ENCODE measurements at places on chromosomes 5 and 9. TPM values are rescaled to one million over a fixed set of nuclear protein-coding genes. Genes with fewer than 3 reads are reported as not detected.

- DNase-seq = no peak
Observed at GRCh38 chr9:14687042-14687719, 6.1 kb downstream of the ZDHHC21 start.

GRCh38 chr5:54516051-54516655, 1.4 kb upstream of the SNX18 start:
- DNase-seq = no peak

GRCh38 chr5:134128648-134128995, 14.1 kb downstream of the TCF7 start:
- DNase-seq = no peak

DNA sequence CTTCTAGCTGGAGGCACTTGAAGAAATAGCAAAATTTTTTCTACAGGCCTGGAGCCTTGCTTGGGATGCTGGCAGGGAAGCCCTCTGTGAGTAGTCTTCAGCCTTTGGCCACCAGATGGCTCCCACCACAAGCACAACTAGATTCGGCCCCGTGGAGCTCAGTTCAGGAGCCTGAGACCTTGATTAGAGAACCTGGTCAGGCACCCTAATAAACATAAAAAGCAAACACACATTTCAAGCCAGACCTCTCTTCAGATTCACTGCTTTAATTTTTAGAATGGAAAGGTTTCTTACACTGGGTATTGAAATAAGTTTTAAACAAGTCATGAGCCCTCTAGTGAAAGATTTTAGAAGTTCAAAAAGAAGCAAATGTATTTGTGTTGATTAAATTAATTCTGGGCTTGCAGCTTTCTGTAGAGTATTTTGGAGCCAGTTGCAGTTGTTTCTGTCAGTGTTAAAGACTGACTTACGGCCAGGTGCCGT, 41.4 kb downstream of the GLRX start:
- peak; percentile 59 for DNase-seq

GRCh38 chr5:158436271-158437065, 577.5 kb upstream of the CLINT1 start:
- no peak for DNase-seq

DNA sequence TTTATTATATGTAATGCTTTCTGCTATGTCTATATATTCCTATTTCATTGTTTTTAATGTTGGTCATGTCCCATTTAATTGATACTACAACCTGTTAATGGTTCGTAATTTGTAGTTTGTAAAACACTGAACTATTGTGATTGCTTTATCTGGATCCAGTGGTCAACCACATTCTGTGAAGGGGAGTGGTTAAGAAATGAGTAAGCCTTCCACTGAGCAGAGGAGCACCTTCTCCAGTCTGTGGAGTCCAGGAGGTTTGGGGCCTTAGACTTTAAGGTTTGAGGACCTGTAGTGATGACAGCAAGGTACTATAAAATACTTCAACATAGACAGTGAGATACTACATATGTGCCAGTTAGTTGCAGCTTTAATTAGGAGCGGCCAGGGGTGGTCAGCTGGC, 67.7 kb upstream of the RAD23B start:
- DNase-seq = no peak

GRCh38 chr5:43802119-43802518, 199.1 kb downstream of the NNT start:
- no peak for DNase-seq

GRCh38 chr5:73783828-73784227, 157.8 kb downstream of the ARHGEF28 start:
- no peak for DNase-seq

GRCh38 chr5:73770172-73771025, 144.4 kb downstream of the ARHGEF28 start:
- DNase-seq = no peak

- no peak for DNase-seq
Observed at GRCh38 chr5:124398460-124398859, 348.0 kb downstream of the ZNF608 start.

DNA sequence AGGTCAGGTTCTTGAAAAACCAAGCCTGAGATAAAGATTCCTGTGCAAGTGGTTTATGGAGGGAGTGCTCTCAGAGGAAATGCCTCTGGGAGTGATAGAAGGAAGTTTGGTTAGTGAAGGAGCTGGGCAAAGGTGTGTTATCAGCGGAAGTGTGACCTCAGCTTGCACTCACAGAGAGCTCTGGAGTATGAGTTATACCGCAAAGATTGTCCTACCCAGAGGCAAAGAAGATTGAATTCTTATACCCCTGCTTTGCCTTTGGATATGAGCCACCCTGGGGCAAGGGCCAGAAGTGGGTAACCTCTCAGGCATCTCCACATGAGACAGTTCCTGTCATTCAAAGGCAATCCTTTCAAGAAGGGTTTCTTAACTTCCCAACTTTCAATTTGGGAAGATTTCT, 145.6 kb downstream of the MUSK start:
- DNase-seq = no peak

- DNase-seq = no peak
Observed at GRCh38 chr5:133245191-133246052, 193.6 kb downstream of the HSPA4 start.

DNA sequence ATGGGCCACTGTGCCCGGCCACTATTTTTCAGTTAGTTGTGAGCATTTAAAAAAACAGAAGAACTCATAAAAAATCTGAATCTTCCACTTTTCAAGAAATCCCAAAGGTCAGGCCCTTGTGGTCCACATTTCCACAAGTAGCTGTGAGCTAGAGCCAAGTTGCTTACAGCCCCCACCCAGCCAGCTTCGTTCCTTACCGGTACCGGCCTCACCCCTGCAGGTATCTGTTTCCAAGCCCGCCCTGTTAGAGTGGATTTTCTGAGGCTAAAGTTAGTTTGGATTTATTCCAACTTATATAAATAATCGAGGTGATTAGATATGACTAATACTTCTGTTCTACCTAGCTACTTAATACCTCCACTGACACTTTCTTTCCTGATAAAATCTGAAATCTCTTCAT, 81.0 kb downstream of the F2RL2 start:
- DNase-seq = no peak

DNA sequence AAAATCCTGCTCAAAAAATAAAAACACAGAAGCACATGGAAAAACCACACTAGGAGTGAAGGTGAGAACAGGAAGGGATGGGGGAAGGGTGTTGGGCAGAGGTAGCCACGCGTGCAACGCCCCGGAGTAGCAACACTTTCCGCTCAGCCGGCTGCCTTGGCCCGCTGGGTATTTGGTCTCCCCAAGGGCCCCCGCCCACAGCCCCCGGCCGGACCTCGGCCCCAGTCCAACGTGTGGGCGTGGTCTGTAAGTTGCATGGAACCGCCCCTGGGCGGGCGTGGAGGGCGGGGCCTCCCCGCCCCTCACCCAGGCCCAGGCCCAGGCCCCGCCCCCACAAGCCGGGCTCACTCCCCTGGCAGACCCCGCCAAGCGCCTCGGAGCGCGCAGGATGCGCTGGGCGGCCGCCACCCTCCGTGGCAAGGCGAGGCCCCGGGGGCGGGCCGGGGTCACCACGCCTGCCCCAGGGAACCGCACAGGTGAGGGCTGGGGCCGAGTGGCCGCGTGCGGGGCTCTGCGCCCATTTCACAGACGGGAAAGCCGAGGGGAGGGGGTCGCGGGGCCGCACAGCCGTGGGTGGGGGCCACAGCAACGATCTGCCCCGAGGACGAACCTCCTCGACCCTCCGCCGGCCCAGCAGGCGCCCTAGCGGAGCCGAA, at the start of gene SUSD3:
Gene SUSD3, plus strand, starts transcription at position 347 of the 656 bp plus-strand sequence. Its CDS starts 42 bp downstream, at position 389.
- no peak for DNase-seq

GRCh38 chr9:138064547-138064946, 187.0 kb downstream of the CACNA1B start:
- DNase-seq = no peak

GRCh38 chr5:125083981-125084380, 337.5 kb upstream of the ZNF608 start:
- DNase-seq = peak; percentile 53

- no peak for DNase-seq
Observed at GRCh38 chr9:70561786-70562395, 147.4 kb upstream of the KLF9 start.

DNA sequence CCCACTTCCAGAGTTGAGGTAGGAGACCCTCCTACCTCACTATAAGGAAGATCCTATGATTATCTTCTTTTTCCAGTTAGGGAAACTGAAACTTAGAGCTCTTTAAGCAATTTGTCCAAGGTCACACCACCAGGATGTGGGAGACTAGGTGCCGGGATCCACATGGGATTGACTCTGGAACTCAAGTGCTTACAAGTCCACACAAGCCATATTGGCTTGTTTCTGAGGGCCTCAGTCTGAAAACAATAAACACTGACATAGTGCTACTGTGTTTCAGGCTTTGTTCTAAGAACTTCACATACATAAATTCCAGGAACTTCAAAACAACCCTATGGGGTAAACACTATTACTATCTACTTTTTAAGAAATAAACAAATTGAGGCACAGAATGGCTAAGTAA, 481.3 kb downstream of the ZSWIM6 start:
- DNase-seq = no peak

- DNase-seq = no peak
Observed at GRCh38 chr5:169354263-169354662, 53.3 kb upstream of the SLIT3 start.

- no peak for DNase-seq
Observed at GRCh38 chr9:121363622-121363961, 6.5 kb downstream of the STOM start.

KLHL9 gene
- 45.7 TPM for total RNA-seq

PFN3 gene
- total RNA-seq = not detected

INPP5E gene
- total RNA-seq = 5.3 TPM

S1PR3 gene
- 47.8 TPM for total RNA-seq

TNC gene
- 155 TPM for total RNA-seq

PCDHGB4 gene
- total RNA-seq = 11.7 TPM

BAAT gene
- total RNA-seq = not detected

RRAGA gene
- total RNA-seq = 48.5 TPM

GDA gene
- 5.4 TPM for total RNA-seq

FREM1 gene
- 53.2 TPM for total RNA-seq

AFAP1L1 gene
- 27.9 TPM for total RNA-seq

ARID3C gene
- total RNA-seq = not detected

PTPRD gene
- total RNA-seq = 210 TPM

SNX2 gene
- 124 TPM for total RNA-seq

FOXD4L5 gene
- total RNA-seq = 0.05 TPM

TNFSF15 gene
- 8.8 TPM for total RNA-seq

OLFM1 gene
- total RNA-seq = 21.8 TPM

PLPP7 gene
- 4.1 TPM for total RNA-seq

SLC25A46 gene
- total RNA-seq = 114 TPM

WDR31 gene
- total RNA-seq = 1.7 TPM

ZNF454 gene
- total RNA-seq = 10.6 TPM

GBGT1 gene
- total RNA-seq = 5.8 TPM

Data from urinary bladder (tissue), 4 donors.